Forelimb muscle (tissue), 1 donor: ENCODE measurements at places on chromosomes 2 and 18.

- DNase-seq = no peak
These were observed 292.9 kb upstream of the MYT1L start for GRCh38 chr2:2623939-2624338.

GRCh38 chr18:74126684-74127655, 20.7 kb downstream of the FBXO15 start:
- no peak for DNase-seq

GRCh38 chr2:240588006-240588655, 1.6 kb downstream of the CAPN10 start:
- no peak for DNase-seq

DNA sequence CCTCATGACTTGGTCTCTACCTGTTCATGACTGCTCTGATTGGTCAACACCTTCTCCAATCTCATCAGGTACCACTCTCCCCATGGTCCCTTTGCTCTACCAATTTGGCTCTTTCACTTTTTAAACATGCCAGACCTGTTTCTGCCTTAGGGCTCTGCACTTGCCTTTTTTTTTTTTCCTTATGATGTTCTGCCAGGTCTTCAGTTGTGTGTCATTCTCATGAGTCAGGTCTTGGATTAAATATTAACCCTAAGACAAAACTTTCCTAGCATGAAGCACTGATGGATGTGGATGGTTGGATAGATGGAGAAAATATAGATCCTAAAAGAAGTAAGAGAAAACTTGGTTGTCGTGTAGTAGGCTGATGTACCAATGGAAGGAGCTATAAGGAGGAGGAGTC, 219.3 kb downstream of the TTC32 start:
- DNase-seq = no peak

DNA sequence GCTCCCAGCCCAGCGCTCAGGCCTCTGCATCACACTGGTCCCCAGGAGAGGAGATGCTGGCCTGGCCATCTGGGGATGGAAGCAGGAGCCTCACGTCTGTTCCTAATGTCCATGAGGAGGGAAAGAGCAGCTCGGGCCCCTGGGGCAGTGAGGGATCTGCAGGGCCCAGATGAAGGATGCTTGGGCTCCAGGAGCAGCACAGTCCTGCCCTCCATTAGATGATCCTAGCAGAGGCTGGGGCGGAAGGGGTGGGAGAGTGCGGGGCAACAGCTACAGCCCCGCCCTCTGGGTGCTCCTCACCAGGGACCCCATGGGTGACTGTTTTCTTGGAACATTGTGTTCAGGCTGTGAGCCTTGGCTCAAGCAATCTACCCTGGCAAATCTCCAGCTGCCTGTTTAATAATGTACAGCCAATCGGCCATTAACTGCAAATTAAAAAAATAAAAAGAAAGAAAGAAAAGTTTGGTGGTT, 49.7 kb downstream of the TNS1 start:
- DNase-seq = no peak

GRCh38 chr2:60157283-60157682, 396.2 kb downstream of the BCL11A start:
- no peak for DNase-seq

GRCh38 chr2:200814917-200815316, 3.2 kb downstream of the BZW1 start:
- no peak for DNase-seq

DNA sequence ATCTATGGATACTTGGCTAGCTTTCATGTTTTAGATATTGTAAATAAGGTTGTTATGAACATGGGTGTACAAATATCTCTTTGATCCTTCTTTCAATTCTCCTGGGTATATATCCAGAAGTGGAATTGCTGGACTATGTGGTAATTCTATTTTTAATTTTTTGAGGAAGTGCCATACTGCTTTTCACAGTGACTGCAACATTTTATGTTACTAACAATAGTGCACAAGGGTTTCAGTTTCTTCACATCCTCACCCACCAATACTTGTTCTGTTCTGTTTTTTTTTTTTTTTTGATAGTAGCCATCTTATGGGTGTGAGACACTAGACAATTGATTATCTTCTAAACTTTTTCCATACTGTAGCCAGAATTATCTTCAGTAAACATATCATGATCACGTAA, 17.3 kb upstream of the NEUROD1 start:
- no peak for DNase-seq

DNA sequence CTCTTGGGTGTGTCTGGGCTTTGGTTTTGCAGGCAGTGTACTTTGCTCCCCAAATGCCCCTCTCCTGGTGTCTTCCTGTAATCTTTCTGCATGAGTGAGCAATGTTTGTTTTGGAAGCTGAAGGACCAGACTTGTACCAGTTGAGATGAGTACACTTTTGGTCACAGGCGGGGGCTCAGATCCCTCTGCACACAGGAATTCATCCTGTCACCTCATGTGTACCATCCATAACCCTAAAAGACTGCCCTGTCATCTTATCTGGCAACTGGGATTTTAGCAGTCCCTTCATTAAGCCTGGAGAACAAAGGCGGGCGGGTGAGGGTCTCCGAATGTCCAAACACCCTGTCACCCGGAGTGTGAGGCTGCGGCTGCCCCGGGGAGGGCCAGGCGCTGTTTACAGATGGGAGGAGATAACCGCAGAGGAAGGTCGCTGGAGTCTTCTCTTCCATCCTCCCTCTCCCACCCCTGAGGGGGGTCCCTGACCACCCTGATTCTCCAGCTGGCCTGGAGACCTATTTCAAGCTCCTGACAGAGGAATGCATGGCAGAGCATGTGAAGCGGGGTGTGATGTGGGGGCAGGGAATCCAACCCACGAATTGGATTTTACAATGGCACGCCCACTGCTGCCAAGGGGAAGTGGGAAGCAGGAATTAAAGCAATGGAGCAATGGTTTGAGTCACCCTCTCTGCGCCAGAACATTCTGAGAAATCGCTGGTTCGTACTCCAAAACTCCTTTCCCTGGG, 158.2 kb upstream of the MYCN start:
- DNase-seq = no peak

DNA sequence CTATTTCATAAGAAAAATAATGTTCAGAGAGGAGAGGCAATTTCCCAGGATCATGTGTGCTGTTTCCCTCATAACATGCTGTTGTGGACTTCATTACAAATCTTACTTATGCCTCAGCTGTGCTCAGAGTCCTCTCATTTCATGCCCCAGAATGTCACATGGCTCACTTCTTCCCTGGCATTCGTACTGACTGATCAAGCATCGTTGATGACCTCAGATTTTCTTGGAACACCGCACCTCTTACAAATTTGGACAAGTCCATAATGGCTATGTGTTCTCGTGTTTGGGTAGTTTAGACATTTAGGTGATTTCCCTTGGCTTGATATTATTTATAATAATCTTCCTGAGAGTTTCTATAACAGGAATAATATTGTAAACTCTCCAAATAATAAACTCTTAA, 32.9 kb downstream of the SERPINB7 start:
- DNase-seq = no peak

- DNase-seq = no peak
These were observed 108.0 kb downstream of the CDH19 start for GRCh38 chr18:66495844-66496243.

GRCh38 chr2:189876271-189876670, 92.0 kb downstream of the PMS1 start:
- DNase-seq = no peak

DNA sequence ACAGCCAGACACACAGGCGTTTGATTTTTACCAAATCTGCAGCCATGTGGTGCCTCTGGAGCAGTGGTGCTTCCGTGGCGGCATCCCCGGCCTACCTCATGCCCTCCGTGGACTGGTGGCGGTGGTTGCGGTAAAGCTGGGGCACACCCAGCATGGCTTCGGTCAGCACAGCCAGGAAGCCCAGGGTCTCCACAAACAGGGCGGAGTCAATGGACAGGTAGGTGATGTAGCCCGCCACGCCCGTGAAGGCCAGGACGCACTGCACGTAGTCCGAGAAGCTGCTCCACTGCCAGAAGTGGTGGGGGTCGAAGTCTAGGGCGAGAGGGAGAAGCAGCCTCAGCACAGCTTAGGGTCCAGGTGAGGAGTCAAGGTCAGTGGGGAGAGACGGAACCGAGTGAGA, 32.4 kb downstream of the SLC66A2 start:
- no peak for DNase-seq

GRCh38 chr2:241947876-241948275, 78.3 kb downstream of the RTP5 start:
- no peak for DNase-seq

- DNase-seq = no peak
These were observed 170.0 kb downstream of the EPHA4 start for GRCh38 chr2:221402072-221402471.
